CD4-positive, alpha-beta T cell treated with Interleukin-17A for 4 hours (primary cell): ENCODE measurements at places on chromosomes 7 and 10.
A peak's percentile ranks its signal among the peaks of the same experiment; 100 is the strongest.

DNA sequence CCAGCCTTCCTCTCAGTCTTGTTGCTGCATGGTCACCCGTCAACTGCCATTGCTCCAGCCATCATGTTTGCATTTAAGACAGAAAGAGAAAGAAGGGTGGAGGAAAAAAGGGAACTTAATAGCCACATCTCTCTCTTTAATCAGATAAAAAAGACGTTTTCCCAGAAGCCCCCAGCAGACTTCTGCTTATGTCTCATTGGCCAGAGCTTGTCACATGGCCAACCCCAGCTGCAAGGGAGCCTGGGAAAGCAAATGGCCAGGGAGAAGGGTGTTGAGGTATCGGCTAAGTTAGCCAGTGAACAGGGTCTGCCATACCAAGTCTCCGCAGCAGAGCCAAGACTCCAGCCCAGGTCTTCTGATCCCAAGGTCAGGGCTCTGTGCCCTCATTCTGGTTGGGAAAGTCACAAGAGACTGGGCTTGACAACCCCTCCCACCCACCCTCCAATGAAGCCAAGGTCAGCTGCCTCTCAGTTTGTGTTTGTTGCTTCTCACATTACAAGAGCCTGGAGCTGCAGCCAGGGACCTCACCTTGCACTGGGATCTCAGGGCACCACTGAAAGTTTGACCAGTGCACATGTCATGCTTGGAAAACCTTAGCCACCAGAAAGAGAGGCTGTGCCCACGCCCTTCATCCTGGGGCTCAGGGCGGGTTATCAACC, 80.3 kb upstream of the LYZL2 start:
- DNase-seq: no peak

DNA sequence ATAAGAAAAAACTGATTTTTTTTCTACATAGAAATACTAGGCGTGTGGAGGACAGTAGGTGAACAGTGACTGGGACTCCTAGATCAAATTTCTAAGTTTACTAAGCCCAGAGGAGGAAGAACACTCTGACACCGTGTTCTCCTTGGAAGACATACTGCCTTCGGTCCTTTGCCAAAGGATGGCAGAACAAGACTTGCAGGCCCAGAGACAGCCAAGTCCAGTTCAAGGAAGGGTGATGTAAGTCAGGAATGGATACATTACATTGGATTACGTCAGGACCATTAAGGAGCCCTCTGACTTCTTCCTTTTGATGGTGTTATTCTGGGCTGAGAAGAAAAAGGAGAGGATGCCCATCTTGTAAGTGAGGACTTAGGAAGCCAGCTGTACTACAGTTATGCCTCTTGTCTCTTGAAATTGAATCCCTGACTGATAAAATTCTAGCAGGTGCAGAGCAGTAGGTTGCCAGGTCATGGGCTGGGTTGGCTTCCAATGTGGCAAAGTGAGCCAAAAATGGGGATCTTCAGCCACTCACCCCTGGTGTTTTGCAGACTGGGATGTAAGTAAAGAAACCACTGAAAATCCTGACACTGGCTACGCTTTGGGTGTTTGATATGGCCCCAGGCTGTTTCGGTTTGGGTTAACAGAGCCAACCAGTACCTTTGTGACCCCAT, 45.1 kb downstream of the RELN start:
- DNase-seq: no peak

GRCh38 chr10:34462056-34462455, 353.0 kb downstream of the PARD3 start:
- DNase-seq: no peak

DNA sequence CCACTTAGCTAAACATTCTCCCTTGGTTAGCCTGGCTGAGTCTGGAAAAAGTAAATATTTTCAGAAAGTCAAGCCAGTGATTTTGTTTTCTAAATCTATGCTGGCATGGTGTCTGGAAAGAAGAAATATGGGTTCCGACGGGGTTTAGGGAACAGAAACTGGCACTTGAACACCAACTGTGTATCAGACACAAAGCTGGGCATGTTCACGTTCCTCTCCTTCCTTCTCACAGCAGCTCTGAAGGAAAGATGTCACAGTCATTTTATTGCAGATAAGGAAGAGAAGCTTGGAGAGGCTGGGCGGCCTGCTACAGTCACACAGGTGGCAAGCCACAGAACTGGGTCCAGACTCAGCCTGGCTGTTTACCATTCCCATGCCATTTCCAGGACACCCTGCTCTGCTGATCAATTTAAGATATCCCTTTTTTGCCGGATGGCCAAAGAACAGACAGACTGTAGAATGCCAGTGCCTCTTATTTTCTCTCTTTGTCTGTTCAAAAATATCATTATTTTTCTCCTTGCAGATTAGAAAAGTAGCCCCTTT, 118.8 kb downstream of the HERPUD2 start:
- DNase-seq: no peak

GRCh38 chr7:138935465-138936011, 45.7 kb downstream of the KIAA1549 start:
- DNase-seq: no peak

- DNase-seq: no peak
Measured at GRCh38 chr10:4283846-4284610, 499.0 kb upstream of the KLF6 start.

DNA sequence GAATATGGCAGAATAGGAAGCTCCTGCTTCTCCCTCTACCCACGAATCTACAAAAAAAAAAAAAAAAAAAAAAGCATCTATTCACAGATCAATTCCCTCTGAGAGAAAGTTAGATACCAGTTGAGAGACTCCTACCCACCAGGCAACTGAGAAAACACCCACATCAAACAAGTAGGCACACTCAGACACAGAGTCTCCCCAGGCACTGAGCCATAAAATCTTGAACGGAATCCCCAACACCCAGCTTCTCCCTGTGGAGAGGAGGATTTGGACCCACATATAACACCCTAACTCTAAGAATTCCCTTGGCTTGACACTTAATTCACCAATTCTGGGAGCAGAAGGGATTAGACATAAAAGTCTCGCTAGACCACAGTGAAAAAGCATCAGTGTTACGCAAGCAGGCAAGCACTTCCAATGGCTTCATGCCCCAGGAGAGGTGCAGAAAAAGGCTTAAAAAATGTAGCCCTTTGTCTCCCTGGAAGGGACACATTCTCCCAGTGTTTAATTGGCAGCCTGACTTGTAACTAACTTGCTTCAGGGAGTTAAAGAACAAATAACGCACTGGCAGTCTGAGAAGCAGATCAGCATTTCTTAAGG, 192.2 kb downstream of the ELAPOR2 start:
- no peak for DNase-seq

DNA sequence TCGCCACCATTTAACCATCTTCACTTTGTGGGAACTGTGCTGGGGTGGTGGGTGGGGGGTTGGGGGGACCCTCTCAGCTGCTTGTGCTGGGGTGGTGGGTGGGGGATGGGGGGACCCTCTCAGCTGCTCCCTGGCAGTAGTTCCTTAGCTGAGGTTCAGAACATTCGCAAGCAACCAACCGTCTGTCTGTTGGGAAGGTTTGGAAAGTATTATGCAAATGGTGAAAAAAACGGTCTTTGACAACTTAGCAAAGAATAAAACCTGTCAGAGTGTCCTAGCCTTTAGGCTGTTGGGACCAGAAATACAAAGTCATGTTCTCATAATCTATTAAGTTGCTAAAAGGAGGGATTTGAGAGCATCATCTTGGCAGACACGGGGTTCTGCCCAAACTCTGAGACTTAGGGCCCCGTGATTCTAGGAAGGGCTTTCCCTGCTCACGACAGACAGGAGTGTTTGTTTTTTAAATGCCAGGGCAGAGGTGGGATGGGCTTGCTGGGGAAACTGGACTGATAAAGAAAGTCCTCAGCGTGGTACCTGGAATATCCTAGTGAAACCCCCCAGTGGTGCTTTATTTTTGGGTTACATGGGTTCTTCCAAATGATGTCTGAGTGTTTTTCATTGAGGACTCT, 14.1 kb upstream of the SRGN start:
- DNase-seq: no peak

DNA sequence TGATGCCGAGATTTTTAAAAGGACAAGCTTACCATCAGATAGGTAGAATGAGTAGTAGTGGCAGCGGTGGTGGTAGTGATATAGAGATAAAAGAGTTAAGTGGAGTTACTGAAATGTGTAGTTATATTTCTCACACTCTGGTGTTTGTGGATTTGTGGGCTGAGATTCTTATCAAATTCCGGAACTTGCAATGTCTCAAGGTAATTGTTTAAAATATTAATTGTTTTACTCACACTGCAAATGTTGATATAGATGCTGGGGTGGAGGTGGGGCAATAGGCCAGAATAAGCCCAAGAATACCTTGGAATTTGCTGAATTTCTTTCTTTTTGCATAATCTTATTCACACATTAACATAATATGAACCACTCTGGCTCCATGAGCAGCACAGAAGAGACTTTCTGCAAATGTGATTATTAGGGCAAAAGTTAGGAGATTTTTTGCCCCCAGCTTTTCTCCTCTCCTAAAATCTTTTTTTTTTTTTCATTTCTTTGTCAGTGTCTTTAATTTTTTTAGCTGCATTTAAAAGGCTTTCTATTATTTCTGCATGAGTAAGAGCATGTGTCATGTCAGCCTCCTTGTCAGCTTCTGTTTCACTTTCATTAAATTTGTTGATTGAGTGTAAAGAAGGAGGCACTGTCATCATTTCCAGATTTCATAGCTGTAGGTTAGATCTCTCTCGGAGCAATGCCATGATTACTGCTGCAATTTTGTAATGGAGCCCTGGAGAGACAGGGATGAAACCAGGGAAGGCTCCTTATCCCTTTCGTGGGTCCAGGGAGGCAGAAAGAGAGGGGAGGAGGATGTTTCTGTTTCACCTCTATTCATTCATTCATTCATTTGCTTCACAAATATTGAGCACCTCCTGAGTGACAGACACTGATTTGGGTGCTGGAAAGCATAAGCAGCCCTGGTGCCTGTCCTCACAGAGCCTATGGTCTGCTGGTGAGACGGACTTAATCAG, 13.1 kb upstream of the SGMS1 start:
- DNase-seq: peak; percentile 24

- no peak for DNase-seq
Measured at GRCh38 chr7:78148166-78148894, 349.8 kb downstream of the PHTF2 start.

GRCh38 chr7:149253665-149254064, 8.3 kb upstream of the ZNF783 start:
- no peak for DNase-seq

- DNase-seq: peak; percentile 56
Measured at GRCh38 chr10:11113156-11113555, 95.5 kb downstream of the CELF2 start.

DNA sequence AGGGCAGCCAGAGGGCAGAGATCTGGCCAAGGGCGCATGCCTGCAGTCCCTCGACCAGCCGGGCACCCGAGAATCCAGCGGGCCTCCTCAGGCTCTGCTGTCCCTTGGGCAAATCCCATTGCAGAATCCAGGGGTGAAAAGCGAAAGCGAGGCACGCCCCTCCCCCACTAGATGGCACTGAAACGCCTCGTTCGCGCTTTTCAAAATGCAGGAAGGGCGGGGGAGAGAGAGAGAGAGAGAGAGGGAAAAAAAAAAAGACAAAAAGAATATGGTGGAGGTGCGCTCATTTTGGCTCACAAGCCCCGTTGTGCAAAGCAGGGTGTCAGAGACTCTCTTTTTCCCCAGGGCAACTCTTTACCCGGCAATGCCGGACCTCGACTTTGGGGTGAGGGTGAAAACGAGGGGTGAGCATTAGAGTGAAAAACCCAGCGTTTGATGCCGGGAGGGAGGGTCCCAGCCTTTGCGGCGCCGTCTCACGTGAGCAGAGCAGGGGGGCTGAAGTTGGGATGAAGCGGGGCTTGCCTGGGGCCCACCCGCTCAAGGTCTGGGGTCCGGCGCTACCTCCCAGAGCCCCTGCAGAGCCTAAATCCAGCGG, 2.5 kb upstream of the TMEM178B start:
- DNase-seq: peak; percentile 52

DNA sequence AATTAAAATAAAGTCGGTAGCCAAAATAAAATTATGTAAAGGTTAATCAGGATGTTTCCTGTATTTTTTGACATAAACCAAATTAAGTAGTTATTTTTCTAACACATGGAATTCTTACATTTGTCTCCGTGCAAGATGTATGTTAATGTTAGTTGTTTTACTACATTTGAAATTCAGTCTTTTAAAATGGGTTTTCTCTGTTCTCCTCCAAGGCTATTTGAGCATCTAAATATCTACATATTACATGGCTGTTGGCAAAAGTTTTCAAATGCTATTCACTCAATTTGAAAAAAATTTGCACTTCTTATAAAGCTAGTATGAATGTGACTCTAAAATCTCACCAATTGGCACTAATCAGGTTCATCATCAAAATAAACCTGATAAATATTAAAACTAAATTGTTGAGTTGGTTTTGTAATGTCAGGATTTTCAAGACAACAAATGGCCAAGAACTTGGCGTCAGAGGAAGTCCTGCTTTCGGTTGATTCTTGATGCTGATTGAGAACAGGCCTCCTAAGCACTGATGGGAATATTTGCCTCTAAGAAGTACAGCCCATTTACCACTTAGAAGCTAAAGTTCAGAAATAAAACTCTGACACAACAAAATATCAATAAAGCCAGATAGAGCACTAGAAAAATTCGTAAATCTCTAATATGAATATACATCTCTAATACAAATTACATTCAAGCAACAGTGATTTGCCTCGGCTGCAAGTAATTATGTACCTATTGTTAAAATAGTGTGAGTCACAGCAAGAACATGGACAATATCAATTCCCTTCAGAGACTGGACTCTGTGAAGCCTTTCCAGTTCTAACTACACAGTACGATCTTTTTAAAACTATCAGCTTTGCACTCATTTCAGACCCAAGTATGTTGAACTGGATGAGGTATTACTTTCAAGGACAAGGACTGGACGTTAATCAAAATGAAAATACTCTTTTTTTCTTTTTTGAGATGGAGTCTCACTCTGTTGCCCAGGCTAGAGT, 733.1 kb upstream of the C7orf33 start:
- DNase-seq: no peak

DNA sequence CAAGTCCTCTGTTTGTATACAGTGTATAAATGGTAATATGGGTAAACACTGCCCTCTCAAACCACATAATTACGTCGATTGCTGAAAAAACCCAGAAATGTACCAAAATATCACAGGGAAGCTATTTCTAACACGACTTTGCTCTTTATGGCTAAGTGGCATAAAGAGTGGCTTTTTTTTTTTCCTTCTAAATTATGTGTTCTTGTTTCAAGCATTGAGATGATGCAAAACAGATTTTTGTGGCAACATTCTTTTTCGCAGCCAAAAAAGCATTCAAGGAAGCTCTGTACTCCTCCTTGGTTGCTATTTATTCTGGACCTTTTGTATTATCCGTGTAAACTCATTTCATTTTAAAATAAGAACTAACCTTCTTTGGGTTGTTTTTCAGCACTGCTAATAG, 138.9 kb downstream of the VTI1A start:
- DNase-seq: no peak

- DNase-seq: no peak
Measured at GRCh38 chr10:78768876-78769275, 299.9 kb upstream of the ZMIZ1 start.

- no peak for DNase-seq
Measured at GRCh38 chr10:32426186-32426585, 19.8 kb upstream of the CCDC7 start.

DNA sequence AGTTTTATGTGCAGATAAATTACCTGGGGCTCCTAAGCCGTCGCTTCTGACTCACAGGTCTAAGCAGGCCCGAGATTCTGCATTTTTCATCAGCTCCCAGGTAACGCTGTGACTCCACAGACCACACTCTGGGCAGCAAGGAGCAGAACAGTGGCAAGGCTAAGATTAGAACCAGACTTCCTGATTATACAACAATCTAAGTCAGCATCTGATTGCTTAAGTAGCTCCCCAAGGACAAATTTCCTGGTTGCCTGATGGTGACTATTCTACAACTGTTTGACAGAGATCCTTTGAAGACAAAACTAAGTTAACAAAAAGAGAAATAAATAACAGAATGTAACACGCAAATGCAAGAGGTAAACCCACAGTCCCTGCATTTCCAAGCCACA, 69.0 kb downstream of the CREB3L2 start:
- no peak for DNase-seq

- no peak for DNase-seq
Measured at GRCh38 chr7:51275532-51275931, 41.1 kb downstream of the COBL start.
